ENCODE measurements at places on chromosomes 11 and 22.
A peak's percentile ranks its signal among the peaks of the same experiment; 100 is the strongest.

DNA sequence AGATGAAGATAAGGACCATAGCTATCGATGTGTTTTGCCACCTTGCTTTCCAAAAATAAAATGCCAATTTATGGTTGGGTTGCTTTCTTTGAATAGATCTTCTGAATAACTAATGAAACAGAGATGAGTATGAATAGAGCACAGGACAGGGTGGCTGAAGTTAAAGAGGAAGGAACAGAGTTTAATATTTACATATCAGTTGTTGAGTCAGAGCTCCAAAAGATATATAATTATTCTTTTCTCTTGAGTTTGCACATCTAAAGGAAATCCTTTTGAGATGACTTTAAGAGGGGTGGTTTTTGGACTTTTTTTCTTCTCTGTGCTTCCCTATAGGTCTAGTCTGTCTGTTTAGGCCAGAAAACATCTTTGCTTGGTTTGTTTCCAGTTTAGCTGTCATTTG, 115.2 kb downstream of the DDX10 start:
- no peak for DNase-seq

GRCh38 chr11:134334796-134335571, 3.2 kb downstream of the GLB1L2 start:
- no peak for DNase-seq

- no peak for DNase-seq
Measured at GRCh38 chr11:102252339-102252891, 64.9 kb upstream of the BIRC3 start.

GRCh38 chr22:47052236-47053012, 290.0 kb downstream of the TBC1D22A start:
- DNase-seq, result no peak

- DNase-seq, result peak; percentile 21
Measured at GRCh38 chr22:22099833-22100812, 117.5 kb upstream of the TOP3B start.

- DNase-seq, result no peak
Measured at GRCh38 chr22:32992821-32993220, 65.4 kb downstream of the SYN3 start.

DNA sequence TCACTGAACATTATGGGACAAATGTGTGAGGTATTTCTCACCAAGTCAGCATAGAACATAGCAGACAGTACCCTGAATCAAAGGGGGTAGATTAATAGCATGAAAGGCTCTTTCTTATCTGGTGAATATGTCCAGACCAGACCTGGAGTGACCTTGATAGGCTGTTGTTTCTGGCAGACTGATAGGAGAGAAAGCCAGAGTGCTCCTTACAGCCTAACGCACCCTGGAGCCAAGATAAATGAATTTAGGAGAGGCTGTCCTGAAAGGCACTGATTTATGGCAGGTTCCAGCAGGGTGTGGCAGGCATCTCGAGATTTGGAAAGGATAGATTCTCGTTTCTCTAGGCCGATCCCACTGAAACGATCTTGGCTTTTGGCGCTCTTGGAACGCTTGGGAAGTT, 204.6 kb downstream of the DBX1 start:
- DNase-seq, result no peak

GRCh38 chr11:31823644-31824331, 12.7 kb upstream of the PAX6 start:
- no peak for DNase-seq

- no peak for DNase-seq
Measured at GRCh38 chr11:44793350-44794090, 66.8 kb downstream of the TSPAN18 start.

DNA sequence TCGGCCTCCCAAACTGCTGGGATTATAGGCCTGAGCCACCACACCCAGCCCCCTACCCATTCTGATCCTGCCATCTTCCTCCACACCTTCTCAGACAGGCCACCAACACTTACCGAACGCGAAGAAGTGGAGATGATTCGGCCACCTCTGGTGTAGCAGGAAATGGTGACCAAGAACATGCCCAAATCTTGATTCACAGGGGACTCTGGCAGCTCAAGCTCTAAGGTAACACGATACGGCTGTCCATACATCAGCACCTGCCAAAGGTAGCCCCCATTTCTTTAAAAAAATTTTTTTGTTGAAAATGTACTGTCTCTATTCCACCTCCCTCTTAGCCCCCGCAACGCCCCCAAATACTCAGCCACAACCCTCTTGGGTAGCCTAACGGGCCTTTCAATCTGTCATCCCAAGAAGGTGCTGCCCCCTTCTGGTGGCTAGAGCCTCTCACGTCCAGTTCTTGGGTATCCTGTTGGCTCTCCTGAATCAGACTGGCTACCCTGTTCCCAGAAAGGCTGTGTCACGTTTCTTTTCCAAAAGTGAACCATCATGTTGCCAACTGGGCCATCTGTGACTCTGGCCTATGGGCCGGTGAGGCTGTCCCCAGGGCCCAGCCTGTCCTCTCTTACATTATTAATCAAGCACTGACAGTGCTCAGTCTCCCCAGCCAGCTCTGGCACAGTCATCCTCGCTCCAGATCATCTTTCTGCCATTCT, 5.3 kb upstream of the LRRN4CL start:
- DNase-seq, result peak; percentile 81

DNA sequence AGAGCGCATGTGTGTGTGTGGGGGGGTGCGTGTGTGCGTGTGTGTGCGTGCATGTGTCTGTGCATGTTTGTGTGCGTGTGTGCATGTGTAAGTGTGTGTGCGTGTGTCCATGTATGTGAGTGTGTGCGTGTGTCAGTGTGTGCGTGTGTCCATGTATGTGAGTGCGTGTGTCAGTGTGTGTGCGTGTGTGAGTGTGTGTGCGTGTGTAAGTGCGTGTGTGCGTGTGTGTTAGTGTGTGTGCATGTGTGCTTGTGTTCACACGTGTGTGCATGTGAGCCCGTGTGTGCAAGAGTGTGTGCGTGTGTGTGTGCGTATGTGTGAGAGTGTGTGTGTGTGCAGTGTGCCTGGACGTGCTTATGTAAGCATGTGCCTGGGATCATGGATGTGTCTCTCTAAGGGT, 14.7 kb upstream of the APOL6 start:
- no peak for DNase-seq

- DNase-seq, result no peak
Measured at GRCh38 chr22:44557064-44557748, 59.2 kb upstream of the RTL6 start.

- DNase-seq, result no peak
Measured at GRCh38 chr11:7423946-7424345, 61.4 kb upstream of the OLFML1 start.

- no peak for DNase-seq
Measured at GRCh38 chr11:115208808-115209259, 295.4 kb downstream of the CADM1 start.

GRCh38 chr22:43273902-43274484, 69.2 kb downstream of the SCUBE1 start:
- peak; percentile 50 for DNase-seq

- DNase-seq, result peak; percentile 63
Measured at GRCh38 chr11:62708793-62709192, 1.3 kb downstream of the GNG3 start.

GRCh38 chr11:121372671-121373429, 79.3 kb upstream of the SORL1 start:
- DNase-seq, result no peak

DNA sequence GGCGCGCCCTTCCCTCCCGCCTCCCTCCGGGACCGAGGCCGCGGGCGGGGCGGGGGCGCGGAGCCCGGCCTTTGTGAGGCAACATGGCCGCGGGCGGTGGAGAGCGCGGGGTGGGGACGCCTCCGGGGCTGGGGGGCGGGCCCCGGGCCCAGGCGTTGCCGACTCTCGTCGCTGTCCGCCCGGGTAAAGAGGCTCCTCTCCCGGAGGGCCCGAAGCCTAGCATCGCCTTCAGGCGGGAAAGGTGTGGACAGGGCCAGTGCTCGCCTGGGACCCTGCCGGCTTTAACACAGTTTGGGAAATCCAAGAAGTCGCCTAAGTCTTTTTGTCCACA, 369 bp downstream of the DGCR8 start:
- DNase-seq, result peak; percentile 77

GRCh38 chr11:115656669-115657068, 152.5 kb upstream of the CADM1 start:
- DNase-seq, result no peak

GRCh38 chr11:73293356-73293936, 14.6 kb upstream of the ARHGEF17 start:
- no peak for DNase-seq

- DNase-seq, result no peak
Measured at GRCh38 chr22:19929586-19930550, 11.7 kb upstream of the COMT start.

- DNase-seq, result no peak
Measured at GRCh38 chr11:14320020-14320419, 39.0 kb downstream of the RRAS2 start.

- DNase-seq, result peak; percentile 91
Measured at GRCh38 chr11:34214961-34215805, 109.8 kb downstream of the NAT10 start.

- no peak for DNase-seq
Measured at GRCh38 chr22:39150848-39151215, 1.6 kb downstream of the CBX7 start.

Measured in activated CD4-positive, alpha-beta T cell treated with anti-CD3 and anti-CD28 coated beads for 48 hours (primary cell).